ENCODE measurements at places on chromosomes 7 and 10. TPM values are rescaled to one million over a fixed set of nuclear protein-coding genes. Genes with fewer than 3 reads are reported as not detected.

- DNase-seq, result no peak
Measured at GRCh38 chr7:90536449-90536848, 59.7 kb upstream of the CDK14 start.

The GRM3 gene
- polyA plus RNA-seq, result 0.14 TPM

DNA sequence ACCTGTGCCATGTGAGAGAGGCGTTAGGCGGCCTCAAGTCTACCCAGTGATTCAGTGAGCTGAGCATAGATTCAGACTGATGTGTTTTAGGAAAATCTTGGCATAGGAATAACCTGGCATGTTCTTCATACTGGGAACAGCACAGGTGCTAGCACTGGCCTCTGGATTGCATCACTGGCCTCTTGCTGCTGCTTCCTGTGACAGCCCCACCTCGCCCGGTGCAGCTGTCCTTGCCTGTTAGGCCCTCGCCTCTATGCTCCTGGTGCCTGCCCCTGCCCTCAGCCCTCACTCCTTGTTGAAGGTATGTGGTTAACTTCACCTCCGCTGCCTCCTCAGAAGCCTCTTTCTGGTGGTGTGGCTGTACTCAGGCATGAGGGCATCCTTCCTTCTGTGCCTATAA lies 46.2 kb downstream of the BLNK start:
- DNase-seq, result no peak

GRCh38 chr7:131223151-131223550 lies 104.5 kb upstream of the MKLN1 start:
- no peak for DNase-seq

GRCh38 chr10:113612154-113612553 lies 51.7 kb downstream of the NRAP start:
- no peak for DNase-seq

- DNase-seq, result no peak
Measured at GRCh38 chr10:119205894-119206602, 1.3 kb upstream of the GRK5 start.

The AIFM2 gene
- 3.5 TPM for polyA plus RNA-seq

The TAC1 gene
- polyA plus RNA-seq, result 0.80 TPM

The RET gene
- 4.7 TPM for polyA plus RNA-seq

DNA sequence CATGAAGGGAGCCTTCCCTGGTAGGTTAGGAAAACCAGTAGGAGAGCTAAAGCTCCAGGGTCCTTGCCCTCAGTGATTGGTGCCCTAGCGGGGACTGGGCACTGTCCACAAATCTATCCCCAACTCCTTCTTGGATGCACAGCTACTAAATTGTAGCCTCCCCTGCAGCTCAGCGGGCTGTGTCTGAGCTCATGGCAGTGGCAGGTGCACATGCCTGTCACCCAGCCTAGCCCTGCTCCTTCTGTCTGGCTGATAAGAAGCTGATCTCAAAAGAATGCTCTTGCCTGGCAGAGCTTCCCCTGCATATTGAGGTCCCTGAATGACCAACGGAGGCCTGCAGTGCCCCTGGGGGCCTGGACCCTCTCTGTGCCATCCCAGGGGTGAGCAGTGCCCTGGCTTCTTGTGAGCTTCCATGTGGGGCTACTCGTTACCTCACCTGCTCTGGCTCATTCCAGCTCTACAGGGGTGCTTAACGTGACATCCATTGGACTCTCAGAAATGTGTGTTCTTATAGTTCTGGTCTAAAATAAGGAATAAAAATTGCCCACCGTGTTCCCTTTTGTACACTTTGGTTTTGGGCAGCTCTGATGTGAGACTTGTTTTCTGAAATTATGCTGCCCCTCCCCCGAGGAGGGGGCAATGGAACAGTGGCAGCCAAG lies 59.8 kb upstream of the ANTXRL start:
- no peak for DNase-seq

The LEP gene
- 0.05 TPM for polyA plus RNA-seq

DNA sequence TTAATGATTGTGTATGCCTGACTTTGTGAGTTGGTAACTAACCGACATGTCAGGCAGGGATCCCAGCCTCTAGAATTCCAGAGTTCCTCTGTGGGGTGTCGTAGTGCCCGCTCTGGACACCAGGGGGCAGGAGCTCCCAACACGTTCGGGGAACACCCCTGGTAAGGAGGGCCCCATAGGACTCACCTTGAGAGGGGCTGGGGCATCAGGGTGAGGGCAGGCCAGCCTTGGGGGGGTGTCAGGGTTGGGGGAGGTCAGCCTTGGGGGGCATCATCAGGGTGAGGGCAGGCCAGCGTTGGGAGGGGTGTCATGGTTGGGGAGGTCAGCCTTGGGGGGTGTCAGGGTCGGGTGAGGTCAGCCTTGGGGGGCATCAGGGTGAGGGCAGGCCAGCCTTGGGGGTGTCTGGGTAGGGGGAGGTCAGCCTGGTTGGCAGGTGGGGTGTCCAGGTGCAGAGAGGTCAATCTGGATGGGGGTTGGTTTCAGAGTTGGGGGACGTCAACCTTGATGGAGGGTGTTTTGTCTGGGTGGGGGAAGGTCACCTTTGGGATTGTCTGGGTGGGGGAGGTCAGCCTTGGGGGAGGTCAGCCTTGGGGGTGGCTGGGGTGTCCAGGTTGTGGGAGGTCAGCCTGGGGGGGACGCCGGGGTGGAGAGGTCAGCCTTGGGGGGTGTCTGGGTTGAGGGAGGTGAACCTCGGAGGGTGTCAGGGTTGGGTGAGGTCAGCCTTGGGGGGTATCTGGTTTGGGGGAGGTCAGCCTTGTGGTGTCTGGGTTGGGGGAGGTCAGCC lies 45.6 kb upstream of the SUN1 start:
- no peak for DNase-seq

The ABLIM1 gene
- polyA plus RNA-seq, result 43.9 TPM

GRCh38 chr10:44988957-44989585 lies 10.5 kb upstream of the DEPP1 start:
- no peak for DNase-seq

The RGR gene
- polyA plus RNA-seq, result 18.9 TPM

The MMD2 gene
- polyA plus RNA-seq, result not detected

- DNase-seq, result no peak
Measured at GRCh38 chr7:100886936-100887515, 2.5 kb downstream of the UFSP1 start.

DNA sequence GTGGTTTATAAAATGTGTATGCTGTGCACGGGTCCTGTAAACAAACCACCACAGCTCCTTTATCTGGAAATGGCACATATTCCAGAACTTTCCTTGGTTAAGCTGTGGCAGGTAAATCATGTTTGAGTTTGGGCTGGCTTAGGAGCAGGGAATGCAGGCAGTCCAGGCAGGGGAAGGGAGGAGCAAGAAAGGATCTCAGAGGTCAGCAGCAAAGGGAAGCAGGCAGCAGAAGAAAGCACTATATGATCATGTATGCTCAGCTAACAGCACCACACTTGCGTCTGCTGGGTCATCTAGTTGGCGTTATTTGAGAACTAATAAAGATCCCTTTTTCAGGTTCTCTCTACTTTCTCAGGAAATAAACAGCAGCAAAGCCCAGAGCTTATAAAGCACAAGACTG lies 7.8 kb downstream of the ICA1 start:
- DNase-seq, result no peak

The FAM25G gene
- not detected for polyA plus RNA-seq

DNA sequence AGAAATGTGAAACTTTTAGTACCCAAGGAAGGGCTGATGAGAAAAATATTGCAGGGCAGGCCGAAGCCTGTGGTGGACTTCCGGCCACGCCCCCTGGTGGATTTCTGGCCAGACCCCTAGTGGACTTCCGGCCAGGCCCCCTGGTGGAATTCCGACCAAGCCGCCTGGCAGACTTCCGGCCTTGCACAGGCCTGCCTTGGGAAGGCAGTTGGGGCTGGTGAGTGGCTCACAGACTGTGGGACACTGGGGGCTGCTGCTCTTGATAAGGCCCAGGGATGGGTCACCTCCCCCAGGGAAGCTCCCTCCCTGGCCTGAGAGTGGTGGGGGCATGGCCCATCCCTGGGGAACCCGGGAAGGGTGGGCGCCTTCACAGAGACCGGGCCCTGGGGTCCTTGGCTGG lies 116.4 kb upstream of the MKI67 start:
- no peak for DNase-seq

GRCh38 chr7:101950450-101951119 lies 133.2 kb downstream of the CUX1 start:
- no peak for DNase-seq

GRCh38 chr7:114879554-114879953 lies 42.3 kb upstream of the MDFIC start:
- no peak for DNase-seq

- DNase-seq, result no peak
Measured at GRCh38 chr7:55557666-55558188, 14.6 kb downstream of the VOPP1 start.

- DNase-seq, result no peak
Measured at GRCh38 chr7:36010656-36011587, 142.1 kb upstream of the EEPD1 start.

The LIPM gene
- not detected for polyA plus RNA-seq

GRCh38 chr10:102413806-102414561 lies 4.6 kb downstream of the PSD start:
- no peak for DNase-seq

The MYL10 gene
- 9.0 TPM for polyA plus RNA-seq

GRCh38 chr10:72337039-72337629 lies 17.6 kb downstream of the DNAJB12 start:
- peak; percentile 81 for DNase-seq

- no peak for DNase-seq
Measured at GRCh38 chr7:12314199-12314598, 89.5 kb downstream of the VWDE start.

DNA sequence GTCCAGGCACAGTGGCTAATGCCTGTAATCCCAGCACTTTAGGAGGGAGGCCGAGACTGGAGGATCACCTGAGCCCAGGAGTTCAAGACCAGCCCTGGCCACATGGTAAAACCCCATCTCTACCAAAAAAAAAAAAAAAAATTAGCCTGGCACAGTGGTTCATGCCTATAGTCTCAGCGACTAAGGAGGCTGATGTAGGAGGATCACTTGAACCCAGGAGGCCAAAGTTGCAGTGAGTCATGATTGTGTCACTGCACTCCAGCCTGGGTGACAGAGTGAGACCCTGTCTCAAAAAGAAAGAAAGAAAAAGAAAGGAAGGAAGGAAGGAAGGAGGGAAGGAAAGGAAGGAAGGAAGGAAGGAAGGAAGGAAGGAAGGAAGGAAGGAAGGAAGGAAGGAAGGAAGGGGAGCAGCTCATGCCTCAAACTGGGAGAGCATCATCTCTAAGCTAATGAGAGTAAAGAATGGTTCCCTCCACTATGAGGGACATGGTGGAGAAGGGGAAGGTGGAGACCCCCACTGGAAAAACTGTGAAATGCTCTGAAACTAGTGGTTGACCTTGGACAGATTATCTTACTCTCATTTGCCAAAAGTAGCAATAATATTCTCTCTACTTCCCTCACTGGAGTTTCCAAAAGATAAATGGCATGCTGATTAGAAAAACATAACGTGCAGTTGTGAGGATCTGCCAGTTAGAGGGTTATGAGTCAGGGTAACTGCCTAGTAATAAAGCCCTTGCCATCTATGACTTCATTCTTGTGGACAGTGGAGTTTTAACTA lies 16.8 kb downstream of the GIMAP5 start:
- no peak for DNase-seq

- DNase-seq, result no peak
Measured at GRCh38 chr7:74503061-74503460, 49.4 kb downstream of the GTF2IRD1 start.

DNA sequence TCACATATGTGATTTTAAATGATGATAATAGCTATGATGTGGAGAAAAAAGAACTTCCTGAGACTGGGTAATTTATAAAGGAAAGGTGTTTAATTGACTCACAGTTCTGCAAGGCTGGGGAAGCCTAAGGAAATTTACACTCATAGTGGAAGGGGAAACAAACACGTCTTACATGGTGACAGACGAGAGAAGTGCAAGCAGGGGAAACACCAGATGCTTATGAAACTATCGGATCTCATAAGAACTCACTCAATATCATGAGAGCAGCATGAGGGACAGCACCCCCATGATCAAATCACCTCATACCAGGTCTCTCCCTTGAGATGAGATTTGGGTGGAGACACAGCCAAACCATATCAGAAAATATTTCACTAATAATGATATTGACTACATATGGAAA lies 4.1 kb upstream of the LIPN start:
- DNase-seq, result no peak

The STAG3 gene
- 25.7 TPM for polyA plus RNA-seq

The CPEB3 gene
- 6.1 TPM for polyA plus RNA-seq

DNA sequence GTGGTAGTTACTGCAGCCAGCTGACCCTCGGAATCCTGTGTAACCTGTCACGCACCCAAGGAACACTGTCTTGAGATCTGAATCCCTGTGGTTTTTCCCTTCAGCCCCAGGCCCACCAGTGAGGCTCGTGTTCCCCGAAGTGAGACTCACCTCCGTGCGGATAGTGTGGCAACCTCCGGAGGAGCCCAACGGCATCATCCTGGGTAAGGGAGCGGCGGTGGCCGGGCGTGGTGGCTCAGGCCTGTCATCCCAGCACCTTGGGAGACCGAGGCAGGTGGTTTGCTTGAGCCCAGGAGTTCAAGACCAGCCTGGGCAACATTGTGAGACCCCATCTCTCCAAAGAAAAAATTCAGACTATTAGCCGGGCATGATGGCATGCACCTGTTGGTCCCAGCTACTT lies 549.9 kb upstream of the FOXK1 start:
- no peak for DNase-seq

DNA sequence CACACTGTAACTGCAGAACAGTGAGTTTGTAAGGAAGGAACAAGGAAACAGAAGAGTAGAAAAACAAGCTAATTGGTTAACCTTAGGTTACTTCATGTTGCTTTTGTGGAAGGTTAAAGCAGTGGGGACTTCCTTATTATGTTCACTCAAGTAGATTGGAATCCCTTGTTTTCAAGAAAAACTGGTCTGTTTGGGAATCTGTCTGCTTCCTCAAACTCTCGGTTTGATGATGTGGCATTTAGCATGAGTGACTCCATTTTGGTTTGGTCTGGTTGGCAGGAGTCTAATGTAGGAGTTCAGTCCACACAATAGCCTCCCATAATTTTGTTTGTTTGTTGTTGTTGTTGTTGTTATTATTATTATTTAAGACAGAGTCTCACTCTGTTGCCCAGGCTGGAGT lies 3.8 kb upstream of the TRIM56 start:
- no peak for DNase-seq

GRCh38 chr10:130491693-130492050 lies 355.5 kb downstream of the GLRX3 start:
- DNase-seq, result no peak

GRCh38 chr7:132250480-132251326 lies 325.6 kb downstream of the PLXNA4 start:
- no peak for DNase-seq

DNA sequence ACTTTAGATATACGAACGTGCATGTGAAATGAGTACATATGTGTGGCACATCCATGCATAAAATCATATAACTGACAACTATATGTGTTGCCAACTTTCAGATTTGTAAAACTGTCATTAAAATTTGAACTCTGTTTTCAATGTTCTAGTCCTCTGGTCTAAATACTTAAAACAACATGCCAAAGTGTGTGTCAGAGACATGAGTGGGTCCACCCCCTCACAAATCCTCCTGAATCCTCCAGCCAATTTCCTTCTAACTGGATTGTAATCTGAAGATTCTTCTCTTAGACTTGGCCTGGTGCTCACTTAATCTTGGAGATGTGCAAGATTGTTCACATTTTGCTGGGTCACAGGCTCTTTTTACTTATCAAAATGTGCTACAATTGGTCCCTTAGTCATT lies 184.1 kb downstream of the RELN start:
- no peak for DNase-seq

- DNase-seq, result no peak
Measured at GRCh38 chr7:142487124-142487523, 229.3 kb upstream of the PRSS58 start.
